ENCODE measurements at places on chromosomes 13 and 19.

GRCh38 chr13:50370303-50370950 lies 355.2 kb downstream of the KCNRG start:
- DNase-seq = no peak

- DNase-seq = no peak
Observed at GRCh38 chr19:55305983-55306562, 19.1 kb downstream of the TMEM150B start.

DNA sequence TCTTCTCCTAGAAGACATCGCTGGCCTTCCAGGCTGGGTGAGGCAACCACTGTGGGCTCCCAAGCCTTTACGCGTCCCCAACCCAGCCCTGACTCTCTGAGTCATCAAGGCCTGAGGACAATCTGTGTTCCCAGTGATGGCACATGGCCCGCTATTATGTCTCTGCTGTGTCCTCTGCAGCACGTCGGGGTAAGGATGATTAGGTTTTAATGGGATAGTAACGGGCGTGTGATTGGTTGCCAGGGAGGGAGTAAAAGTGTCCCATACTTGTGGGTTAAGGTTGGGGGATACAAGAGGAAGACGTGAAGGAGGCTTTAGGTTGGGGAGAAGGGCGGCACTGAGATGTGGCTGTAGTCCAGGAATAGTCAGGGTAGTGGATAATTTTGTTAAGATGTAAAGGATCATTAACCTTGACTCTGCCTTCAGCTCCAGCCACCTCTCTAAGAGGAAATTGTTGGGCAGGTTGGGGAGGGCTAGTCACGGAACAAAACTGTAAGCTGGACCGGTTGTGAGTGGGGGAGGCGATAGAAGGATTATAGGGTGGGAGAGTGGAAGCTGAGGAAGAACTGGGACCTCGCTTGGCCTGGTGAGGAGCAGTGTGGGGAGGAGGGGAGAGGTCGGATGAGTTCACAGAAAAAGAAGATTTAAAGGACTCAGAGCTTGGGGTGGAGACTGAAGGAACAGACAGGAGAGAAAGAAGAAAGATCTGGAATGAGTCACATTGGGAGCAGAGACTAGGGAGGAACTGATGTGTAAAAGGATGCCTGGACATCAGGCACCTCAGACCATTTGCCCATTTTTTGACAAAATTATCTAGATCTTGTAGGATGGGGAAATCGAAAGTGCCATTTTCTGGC lies 27.9 kb upstream of the IGFL1 start:
- DNase-seq = no peak

- no peak for DNase-seq
Observed at GRCh38 chr13:48477191-48477855, 55.6 kb downstream of the RCBTB2 start.

DNA sequence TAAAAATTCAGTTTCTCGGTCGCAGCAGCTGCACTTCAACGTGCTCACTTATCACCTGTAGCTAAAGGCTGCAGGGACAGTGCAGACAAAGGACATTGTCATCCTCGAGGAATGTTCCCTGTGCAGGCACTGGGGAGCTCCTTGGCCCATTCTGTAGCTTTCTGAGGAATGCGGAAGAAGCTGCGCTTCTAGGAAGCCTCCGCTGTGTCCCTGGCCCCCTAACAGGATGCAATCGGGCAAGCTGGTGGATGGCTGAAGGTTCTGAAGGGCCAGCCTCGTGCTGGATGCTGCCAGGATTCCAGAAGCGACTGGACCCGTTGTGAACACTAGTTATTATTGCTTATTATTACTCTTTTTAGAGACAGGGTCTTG lies 8.1 kb downstream of the ANO8 start:
- no peak for DNase-seq

DNA sequence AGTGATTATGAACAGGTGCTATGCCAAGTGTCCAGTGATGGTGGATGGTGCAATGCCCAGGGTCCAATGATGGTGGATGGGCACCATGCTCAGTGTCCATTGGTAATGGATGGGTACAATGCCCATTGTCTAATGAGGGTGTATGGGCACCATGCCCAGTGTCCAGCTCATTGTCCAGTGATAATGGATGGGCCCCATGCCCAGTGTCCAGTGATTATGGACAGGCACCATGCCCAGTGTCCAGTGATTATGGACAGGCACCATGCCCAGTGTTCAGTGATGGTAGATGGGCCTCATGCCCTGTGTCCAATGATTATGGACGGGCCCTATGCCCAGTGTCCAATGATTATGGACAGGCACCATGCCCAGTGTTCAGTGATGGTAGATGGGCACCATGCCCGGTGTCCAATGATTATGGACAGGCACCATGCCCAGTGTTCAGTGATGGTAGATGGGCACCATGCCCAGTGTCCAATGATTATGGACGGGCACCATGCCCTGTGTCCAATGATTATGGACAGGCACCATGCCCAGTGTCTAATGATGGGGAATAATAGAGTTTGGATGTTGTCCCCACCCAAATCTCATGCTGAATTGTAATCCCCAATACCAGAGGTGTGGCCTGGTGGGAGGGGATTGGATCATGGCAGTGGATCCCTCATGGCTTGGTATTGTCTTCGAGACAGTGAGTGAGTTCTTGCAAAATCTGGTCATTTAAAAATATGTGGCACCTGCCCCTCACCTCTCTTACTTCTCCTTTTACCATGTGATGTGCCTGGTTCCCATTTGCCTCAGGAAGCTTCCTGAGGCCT lies 87.8 kb downstream of the ANKRD10 start:
- no peak for DNase-seq

GRCh38 chr19:12868540-12869112 lies 12.6 kb downstream of the DNASE2 start:
- no peak for DNase-seq

- no peak for DNase-seq
Observed at GRCh38 chr19:43430142-43430710, 15.5 kb downstream of the TEX101 start.

GRCh38 chr13:93956426-93956825 lies 523.1 kb downstream of the DCT start:
- DNase-seq = no peak

GRCh38 chr13:46896341-46897137 lies at the start of gene HTR2A:
Gene HTR2A, minus strand, starts transcription at chr13:46897053. Its CDS starts 1,147 bp downstream, at chr13:46895906.
- DNase-seq = no peak

DNA sequence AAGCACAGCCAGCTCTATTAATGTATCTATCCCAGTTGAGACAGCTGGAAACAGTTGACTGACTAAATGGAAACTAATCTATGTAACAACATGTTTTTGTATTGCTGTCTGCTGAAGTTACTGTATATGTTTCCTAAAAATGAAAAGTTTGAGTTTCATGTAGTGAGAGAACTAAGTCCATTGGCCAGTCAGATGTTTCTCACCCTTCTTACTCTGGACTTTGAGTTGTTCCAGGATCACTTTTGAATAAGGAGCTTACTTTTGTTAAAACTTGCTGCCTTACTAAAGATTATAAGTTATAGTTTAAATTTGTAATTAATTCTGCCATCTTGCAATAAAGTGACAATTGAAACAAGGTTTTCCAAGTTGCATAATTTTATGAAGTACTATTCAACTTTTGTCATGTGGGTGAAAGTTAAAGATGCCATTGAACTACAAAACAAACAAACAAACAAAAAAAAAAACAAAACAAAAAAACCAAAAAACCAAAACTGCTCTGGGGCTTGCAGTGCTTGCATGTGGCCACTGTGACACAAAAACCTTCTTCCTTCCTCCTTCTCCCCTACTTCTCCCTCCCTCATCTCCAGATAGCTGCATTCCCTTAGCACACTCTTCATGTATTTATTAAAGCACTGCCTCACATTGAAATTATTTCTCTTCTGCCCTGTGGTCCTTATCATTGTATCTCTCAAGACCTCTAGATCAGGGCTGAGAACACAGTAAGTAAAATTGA lies 15.3 kb downstream of the WDFY2 start:
- DNase-seq = no peak

GRCh38 chr13:48236528-48237353 lies 3.7 kb downstream of the ITM2B start:
- DNase-seq = no peak

- no peak for DNase-seq
Observed at GRCh38 chr13:89584058-89584620, 1763.3 kb upstream of the MIR17HG start.

DNA sequence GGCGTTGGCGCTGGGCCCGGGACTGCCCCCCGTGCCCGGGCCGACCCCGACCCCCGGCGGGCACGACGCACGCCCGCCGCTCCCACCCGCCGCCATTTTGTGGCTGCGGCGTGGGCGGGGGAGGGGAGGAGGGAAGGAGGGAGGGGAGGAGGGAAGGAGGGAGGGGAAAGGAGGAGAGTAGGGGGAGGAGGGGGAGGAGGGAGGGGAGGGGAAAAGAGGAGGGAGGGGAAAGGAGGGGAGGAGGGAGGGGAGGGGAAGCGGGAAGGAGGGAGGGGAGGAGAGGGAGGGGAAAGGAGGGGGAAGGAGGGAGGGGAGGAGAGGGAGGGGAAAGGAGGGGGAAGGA lies at the start of gene BTBD2:
Gene BTBD2, minus strand, starts transcription at position 107 of the 343 bp plus-strand sequence. Its CDS starts 11 bp downstream, at position 96.
- DNase-seq = peak; percentile 24

- DNase-seq = no peak
Observed at GRCh38 chr19:53998223-53998622, 6.8 kb downstream of the CACNG6 start.

DNA sequence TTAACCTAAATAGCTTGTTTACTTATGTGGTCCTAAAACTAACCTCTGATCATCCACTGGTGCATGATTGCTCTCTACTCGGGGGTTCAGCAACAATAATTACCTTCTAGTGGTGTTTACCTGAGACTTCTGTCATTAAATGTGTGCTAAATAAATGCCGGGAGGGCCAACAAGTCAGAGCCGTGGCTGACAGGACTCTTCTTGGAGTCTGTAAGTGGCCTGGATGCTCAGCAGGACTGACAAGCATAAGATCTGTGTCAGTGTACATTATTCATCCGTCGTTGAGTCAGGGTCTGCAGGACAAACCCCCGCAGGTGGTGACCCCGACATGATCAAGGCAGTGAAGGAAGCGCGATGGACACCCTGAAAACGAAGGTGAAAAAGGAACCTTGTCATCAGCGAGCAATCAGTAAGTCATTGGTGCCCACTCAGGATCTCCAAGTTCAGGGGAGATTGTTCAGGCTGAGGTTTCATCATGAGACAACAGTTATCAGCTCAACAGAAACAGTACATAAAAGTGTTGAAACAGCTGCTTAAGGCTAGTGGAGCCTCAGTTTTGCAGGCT lies 1466.9 kb downstream of the UQCRFS1 start:
- DNase-seq = no peak

DNA sequence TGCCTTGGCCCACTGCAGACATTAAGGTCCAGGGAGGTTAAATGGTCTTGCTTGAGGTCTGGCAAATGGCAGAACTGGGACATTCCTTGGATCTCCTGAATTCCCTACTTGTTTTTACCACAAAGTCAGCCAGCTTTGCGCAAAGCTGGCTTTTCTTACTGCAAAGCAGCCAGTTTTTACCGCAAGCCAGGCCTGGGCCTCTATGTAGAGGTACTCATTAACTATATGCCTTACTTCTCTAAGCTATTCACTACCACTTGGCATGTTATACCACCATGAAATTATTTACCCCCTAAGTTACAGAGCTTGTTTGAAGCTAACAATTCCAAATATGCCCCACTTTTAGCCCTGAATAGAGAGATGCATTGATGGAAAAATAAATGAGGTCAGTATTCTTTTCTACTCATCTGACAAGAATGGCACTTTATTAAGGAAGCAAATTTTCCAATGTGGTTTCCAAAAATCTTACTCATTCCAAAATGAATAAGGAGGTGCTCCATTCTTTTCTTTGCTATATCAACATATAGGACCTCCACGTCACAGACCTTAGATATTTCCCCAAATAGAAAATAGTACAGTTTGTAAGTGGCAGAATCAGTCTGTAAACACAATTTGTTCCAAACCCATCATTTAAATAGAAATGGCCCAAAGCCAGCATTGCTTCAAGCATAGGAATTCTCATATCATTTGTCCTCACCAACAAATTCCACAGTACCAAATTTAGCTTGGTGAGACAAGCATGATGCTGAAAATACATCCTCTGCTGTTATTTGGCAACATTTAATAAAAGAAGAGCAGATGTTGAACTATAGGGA lies 143.9 kb upstream of the TSC22D1 start:
- DNase-seq = no peak

DNA sequence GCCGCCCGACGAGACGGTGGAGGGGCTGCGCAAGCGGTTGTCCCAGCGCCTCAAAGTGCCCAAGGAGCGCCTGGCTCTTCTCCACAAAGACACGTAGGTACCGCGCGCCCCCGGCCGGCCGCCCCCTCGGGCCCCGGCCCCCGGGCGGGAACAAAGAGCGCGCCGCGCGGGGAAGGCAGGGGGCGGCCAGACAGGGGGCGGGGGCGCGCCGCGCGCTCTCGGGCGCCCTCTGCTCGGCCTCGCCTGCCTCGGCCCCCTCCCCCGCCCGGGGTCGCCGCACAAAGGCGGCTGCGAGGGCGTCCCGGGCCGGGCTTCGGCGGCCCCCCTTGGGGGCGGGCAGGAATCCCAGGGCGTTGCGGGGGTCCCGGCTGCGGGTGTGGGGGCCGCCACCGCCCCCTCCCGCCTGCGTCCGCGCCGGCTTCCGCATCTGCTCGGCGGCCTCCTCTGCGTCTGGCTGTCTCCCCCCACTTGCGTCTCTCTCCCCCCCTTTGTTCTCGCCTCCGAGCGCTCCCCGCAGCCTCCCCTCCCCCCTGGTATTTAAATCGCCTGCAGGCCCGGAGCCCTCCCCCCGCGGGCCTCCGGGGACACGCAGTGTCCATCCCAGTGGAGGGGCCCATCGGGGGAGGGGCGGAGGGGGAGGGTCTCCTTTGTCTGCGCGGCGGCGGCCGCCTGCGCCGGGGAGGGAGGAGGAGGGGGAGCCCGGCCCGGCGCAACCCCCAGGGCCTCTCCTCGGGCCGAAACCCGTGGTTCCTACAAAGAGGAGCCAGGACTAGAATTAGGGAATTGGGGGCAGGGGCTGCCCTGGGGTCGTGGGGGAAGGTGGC lies 2.3 kb downstream of the MIDN start:
- peak; percentile 87 for DNase-seq

DNA sequence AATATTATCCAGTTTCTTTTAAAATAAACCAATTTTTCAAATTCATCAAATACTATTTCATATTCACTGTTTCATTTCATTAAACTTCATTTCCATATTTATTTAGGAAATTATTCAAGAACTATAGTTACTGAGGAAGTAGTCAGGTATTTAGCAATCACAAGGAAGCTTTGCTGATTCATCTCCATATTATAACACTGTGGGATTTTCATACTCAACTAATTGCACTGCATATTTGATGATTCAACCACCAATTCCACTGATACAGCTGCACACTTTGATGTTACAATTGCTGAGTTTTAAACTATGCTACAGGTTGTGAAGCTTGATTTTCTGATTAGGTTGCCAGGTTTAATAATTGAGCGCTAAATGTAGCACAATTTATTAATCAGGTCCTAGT lies 556.8 kb upstream of the SLITRK1 start:
- no peak for DNase-seq

- no peak for DNase-seq
Observed at GRCh38 chr13:104616990-104617389, 1550.8 kb upstream of the SLC10A2 start.

GRCh38 chr19:40213251-40213829 lies 4.8 kb downstream of the TTC9B start:
- DNase-seq = no peak

GRCh38 chr13:109654341-109655205 lies 131.8 kb downstream of the IRS2 start:
- no peak for DNase-seq

Measured in CD8-positive, alpha-beta memory T cell (primary cell).